Sigmoid colon (tissue), 7 donors: ENCODE measurements at places on chromosomes 6 and 20. TPM values are rescaled to one million over a fixed set of nuclear protein-coding genes. Genes with fewer than 3 reads are reported as not detected.
A peak's percentile ranks its signal among the peaks of the same experiment; 100 is the strongest.

- H3K27me3 ChIP-seq: no peaks in the 10 kb centered on the region
- no peak overlapping the region for H3K27ac ChIP-seq
- no peaks in the 10 kb centered on the region for H3K4me1 ChIP-seq
- no peaks in the 10 kb centered on the region for H3K36me3 ChIP-seq
Measured at GRCh38 chr6:90158936-90159335, 137.7 kb downstream of the BACH2 start.

Gene SLPI
- total RNA-seq: 56.9 TPM

DNA sequence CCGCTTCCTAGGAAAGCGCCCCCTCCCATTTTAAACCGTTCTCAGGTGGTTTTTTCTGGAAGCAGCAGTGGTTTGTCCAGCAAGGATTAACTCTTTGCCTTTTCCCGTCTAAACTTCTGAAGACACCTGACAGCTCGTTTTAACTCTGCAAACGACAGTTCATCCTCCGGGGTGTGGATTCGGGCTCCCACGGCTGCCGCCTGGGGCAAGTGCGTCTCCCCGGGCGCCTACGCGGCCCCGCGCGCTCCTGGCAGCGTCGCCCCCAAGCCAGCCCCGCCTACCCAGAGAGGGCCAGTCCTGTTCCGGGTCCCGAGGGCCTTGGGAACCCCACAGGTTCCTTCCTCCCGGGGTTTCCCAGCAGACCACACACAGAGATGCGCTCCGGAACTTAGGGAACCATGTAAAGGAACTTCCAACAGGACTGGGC is 54.4 kb downstream of the PRR18 start:
- peak overlapping the region; percentile 45 for H3K4me3 ChIP-seq
- peaks cover 11% of the 10 kb centered on the region for H3K4me1 ChIP-seq
- no peak for DNase-seq
- H3K36me3 ChIP-seq: no peaks in the 10 kb centered on the region

Gene ANGPT4
- total RNA-seq: 0.27 TPM

DNA sequence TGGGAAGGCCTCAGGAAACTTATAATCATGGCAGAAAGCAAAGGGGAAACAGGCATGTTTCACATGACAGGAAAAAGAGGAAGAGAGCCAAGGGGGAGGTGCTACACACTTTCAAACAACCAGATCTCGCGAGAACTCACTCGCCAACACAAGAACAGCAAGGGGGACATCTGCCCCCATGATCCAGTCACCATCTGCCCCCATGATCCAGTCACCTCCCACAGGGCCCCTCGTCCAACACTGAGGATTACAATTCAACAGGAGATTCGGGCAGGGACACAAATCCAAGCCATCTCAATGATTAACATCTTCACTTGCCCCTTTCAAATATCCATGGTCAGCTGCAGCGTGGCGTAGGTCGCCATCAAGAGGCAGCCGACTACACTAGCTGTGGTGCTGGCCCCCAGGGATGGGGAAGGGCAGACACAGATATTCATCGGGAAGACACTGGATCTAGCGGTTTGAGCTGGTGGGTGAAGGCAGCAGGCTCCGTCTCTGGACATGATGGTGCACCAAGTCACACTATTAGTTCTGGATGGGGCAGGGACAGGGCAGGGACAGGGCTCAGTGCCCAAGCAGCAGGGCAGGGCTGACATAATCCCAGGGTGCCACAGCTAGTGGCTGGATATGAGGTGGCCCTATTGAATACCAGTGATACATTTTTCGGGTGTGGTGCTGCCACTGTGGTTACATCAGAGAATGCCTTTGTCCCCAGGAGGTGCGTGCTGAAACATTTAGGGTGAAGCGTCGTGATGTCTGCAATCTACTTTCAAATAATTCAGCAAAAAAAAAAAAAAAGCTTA is 31.6 kb downstream of the TUBB2B start:
- no peaks in the 10 kb centered on the region for H3K36me3 ChIP-seq
- no peaks in the 10 kb centered on the region for H3K27me3 ChIP-seq
- DNase-seq: no peak
- no peak overlapping the region for H3K4me3 ChIP-seq

- H3K27me3 ChIP-seq: no peaks in the 10 kb centered on the region
- H3K4me1 ChIP-seq: peaks cover 12% of the 10 kb centered on the region
- no peak overlapping the region for H3K27ac ChIP-seq
- no peak for DNase-seq
Measured at GRCh38 chr6:130810307-130811030, 16.7 kb upstream of the SMLR1 start.

GRCh38 chr20:33070111-33071053 is 9.1 kb upstream of the BPIFB4 start:
- no peaks in the 10 kb centered on the region for H3K36me3 ChIP-seq
- H3K27me3 ChIP-seq: no peaks in the 10 kb centered on the region
- DNase-seq: no peak
- H3K4me1 ChIP-seq: no peaks in the 10 kb centered on the region
- no peak overlapping the region for H3K4me3 ChIP-seq

Gene LHFPL5
- not detected for total RNA-seq

GRCh38 chr6:53148684-53149083 is at the start of gene GCM1:
TSS of gene GCM1 (minus strand) at chr6:53148841. CDS start at chr6:53145632, 3,209 bp downstream.
- H3K27ac ChIP-seq: no peak within 1 kb of the TSS
- no peaks in the 10 kb centered on the region for H3K36me3 ChIP-seq

DNA sequence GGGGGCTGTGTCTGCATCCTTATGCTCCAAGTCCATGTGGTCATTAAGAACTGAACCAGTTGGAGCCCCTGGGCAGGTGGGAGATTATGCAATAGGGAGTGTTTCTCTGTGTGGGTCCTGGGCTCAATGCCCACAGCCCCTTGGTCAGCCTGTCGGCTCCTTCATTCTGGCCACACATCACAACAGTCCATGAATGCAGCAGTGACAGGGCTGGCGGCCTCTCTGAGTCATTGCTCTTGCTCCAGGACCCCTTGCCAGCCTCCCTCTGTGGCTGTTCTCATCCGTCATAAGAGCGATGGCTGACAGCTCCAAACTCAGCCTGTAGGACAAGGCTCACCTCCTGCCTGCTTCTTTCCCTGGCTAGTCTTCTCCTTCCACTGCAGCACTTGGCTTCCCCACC is 609.5 kb upstream of the CDH4 start:
- DNase-seq: no peak
- no peak overlapping the region for H3K4me3 ChIP-seq
- no peaks in the 10 kb centered on the region for H3K36me3 ChIP-seq
- no peaks in the 10 kb centered on the region for H3K27me3 ChIP-seq

DNA sequence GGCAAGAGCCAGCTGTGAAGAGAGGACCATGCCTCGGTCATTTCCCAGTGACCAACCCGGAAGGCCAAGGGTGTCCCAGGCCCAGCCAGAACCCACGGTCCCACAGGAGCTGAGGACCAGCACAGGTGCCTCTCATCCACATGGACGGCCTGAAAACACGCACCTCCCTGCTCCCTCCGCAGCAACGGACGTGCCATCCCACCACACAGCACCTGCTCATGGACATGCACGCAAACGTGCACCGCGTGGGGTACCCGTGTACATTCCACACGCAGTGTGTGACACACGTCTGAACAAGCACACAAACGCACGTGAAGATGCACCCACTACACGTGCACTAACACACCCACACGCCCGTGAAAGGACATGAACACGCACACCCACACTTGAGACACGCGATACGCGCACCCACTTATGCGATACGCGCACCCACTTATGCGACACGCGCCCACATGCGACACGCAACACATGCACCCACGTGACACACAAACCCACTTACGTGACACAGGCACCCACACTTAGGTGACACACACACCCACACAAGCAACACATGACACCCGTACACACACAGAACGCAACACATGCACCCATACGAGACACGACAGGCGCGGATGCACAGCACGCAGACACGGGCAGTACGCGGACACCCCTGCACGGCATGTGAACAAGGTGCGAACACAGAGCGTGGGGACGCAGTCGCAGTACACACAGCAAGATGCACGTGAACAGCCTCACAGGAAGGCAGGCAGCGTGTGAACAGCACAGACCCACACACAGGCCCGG is 30.1 kb downstream of the LAMA5 start:
- no peaks in the 10 kb centered on the region for H3K4me1 ChIP-seq
- peaks cover 76% of the 10 kb centered on the region for H3K36me3 ChIP-seq
- H3K27ac ChIP-seq: no peak overlapping the region
- no peak overlapping the region for H3K4me3 ChIP-seq
- no peaks in the 10 kb centered on the region for H3K27me3 ChIP-seq

Gene SLC22A2
- total RNA-seq: 0.36 TPM

- DNase-seq: no peak
- H3K27ac ChIP-seq: peak overlapping the region; percentile 92
- H3K4me1 ChIP-seq: peaks cover 14% of the 10 kb centered on the region
Measured at GRCh38 chr6:28081486-28081751, 1.1 kb downstream of the ZNF165 start.

- no peaks in the 10 kb centered on the region for H3K36me3 ChIP-seq
- H3K27me3 ChIP-seq: no peaks in the 10 kb centered on the region
- peaks cover 17% of the 10 kb centered on the region for H3K4me1 ChIP-seq
- H3K27ac ChIP-seq: peak within 1 kb of the TSS; percentile 62
Measured at GRCh38 chr20:37095599-37096414, at the start of gene RBL1. TSS of gene RBL1 (minus strand) at chr20:37095997. CDS start at chr20:37095928, 69 bp downstream.

DNA sequence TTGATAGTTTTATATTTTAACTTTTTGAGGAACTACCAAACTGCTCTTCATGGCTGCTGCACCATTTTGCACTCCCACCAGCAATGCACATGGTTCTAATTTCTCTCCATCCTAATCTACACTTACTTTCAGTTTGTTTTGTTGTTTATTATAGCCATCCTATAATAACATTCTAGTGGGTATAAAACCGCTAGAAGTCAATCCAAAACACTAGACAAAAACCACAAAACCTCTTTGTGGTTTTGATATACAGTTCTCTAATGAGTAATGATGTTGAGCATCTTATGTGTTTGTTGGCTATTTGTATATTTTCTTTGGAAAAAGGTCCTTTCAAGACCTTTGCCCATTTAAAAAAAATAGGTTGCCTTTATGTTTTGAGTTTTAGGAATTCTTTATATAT is 5.6 kb downstream of the RPP21 start:
- peaks cover 5% of the 10 kb centered on the region for H3K4me1 ChIP-seq
- H3K4me3 ChIP-seq: no peak overlapping the region
- peaks cover 6% of the 10 kb centered on the region for H3K36me3 ChIP-seq
- H3K27me3 ChIP-seq: no peaks in the 10 kb centered on the region
- H3K27ac ChIP-seq: no peak overlapping the region

DNA sequence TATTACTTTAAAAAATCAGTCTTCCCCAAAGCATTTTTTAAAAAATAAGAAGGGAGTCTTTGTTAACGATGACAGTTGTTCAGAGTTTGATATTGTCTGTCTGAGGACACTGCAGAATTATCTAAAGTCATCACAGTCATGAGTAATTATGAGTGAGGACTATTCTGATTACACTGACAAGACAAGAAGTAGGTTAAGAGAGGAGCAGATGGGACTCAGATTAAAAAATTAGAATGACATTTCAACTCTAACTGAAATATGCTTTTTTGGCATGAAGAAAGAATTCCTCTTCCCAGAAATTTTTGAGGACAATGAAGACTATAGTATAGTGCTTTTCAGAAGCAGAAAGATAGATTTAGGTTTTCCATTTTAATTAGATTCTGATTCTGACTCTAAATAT is 456.5 kb downstream of the EPHA7 start:
- no peaks in the 10 kb centered on the region for H3K4me1 ChIP-seq
- no peak overlapping the region for H3K27ac ChIP-seq
- H3K27me3 ChIP-seq: no peaks in the 10 kb centered on the region

GRCh38 chr6:162488444-162488843 is 239.1 kb downstream of the PRKN start:
- H3K27ac ChIP-seq: no peak overlapping the region
- peaks cover 7% of the 10 kb centered on the region for H3K4me1 ChIP-seq
- no peak for DNase-seq
- no peaks in the 10 kb centered on the region for H3K36me3 ChIP-seq
- no peak overlapping the region for H3K4me3 ChIP-seq

GRCh38 chr20:41316051-41316450 is 1.5 kb downstream of the ZHX3 start:
- H3K4me1 ChIP-seq: no peaks in the 10 kb centered on the region
- H3K27ac ChIP-seq: peak overlapping the region; percentile 95
- no peaks in the 10 kb centered on the region for H3K36me3 ChIP-seq
- no peak for DNase-seq
- H3K4me3 ChIP-seq: peak overlapping the region; percentile 65

DNA sequence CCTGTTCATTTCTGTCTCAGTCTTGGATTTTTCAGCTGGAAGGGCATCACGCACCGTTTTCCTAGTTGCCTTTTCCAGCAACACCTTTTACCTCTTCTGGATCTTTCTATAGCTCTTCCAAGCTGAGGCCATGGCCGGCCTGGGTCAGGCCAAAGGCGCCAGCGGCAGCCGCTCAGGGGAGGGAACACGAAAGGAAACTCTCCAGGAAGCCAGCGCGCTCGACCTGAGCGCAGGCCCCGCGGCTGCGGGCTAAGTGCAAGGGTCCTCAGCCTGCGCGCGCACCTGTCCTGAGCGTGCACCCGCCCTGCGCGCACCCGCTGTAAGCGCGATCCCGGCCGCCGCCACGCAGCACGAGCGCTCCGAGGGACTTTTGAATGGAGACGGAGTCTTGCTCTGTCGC is 43.8 kb upstream of the TMEM181 start:
- H3K27me3 ChIP-seq: peaks cover 20% of the 10 kb centered on the region
- peaks cover 11% of the 10 kb centered on the region for H3K4me1 ChIP-seq
- H3K36me3 ChIP-seq: no peaks in the 10 kb centered on the region
- no peak overlapping the region for H3K4me3 ChIP-seq

- H3K4me3 ChIP-seq: peak overlapping the region; percentile 25
- H3K4me1 ChIP-seq: peaks cover 35% of the 10 kb centered on the region
Measured at GRCh38 chr6:168574075-168574698, 133.2 kb downstream of the SMOC2 start.
